Naive thymus-derived CD8-positive, alpha-beta T cell (primary cell): ENCODE measurements at places on chromosomes 1 and 21. TPM values are rescaled to one million over a fixed set of nuclear protein-coding genes. Genes with fewer than 3 reads are reported as not detected.

Gene CHI3L2
- total RNA-seq = 5.7 TPM

DNA sequence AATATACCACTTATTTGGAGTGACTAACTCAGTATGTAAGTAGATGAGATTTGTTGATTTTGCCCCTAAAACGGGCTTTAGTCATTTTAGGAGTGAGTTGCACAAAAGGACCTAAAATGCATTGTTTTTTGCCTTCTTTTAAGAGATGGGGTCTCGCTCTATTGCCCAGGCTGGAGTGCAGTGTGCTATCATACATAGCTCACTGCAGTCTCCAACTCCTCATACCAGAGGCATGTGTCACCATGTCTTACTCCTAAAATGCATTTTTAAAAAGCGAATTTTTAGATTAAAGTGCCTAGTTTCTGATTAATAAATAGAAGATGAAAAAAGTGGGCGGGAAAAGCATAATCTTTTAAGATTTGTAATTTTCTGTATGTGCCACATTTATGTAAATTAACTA is 11.5 kb upstream of the NEXN start:
- no peak for DNase-seq

- no peak for DNase-seq
These were observed 685.7 kb downstream of the ADGRL2 start for GRCh38 chr1:82486468-82486867.

DNA sequence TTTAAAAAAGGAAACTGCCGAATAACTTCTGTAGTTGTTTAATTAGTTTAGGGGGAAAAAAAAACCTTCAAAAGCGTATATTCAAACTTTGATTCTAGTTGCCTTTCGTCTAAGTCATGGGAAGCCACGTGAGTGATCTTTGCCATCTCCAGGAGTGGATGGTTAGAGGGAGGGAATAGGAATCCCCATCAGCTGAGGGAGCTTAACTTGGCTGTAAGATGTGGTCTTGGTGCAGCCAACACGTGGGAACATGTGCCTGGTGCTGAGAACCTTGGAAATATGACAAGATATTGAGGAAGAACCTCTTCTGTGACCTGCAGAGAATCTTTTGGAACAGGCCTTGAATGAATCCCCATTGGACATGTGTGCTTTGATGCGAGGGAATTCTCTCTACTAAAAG is 1.7 kb downstream of the BACE2 start:
- DNase-seq = no peak

- DNase-seq = no peak
These were observed 63.7 kb upstream of the EPS8L3 start for GRCh38 chr1:109827466-109827865.
